Stimulated activated CD8-positive, alpha-beta memory T cell treated with anti-CD3 and anti-CD28 coated beads, Interleukin-15, amount 100 ng/mL, for 4 hours (primary cell): ENCODE measurements at places on chromosomes 4 and X.

GRCh38 chr4:108919226-108919893, 156.5 kb upstream of the ETNPPL start:
- DNase-seq: no peak

DNA sequence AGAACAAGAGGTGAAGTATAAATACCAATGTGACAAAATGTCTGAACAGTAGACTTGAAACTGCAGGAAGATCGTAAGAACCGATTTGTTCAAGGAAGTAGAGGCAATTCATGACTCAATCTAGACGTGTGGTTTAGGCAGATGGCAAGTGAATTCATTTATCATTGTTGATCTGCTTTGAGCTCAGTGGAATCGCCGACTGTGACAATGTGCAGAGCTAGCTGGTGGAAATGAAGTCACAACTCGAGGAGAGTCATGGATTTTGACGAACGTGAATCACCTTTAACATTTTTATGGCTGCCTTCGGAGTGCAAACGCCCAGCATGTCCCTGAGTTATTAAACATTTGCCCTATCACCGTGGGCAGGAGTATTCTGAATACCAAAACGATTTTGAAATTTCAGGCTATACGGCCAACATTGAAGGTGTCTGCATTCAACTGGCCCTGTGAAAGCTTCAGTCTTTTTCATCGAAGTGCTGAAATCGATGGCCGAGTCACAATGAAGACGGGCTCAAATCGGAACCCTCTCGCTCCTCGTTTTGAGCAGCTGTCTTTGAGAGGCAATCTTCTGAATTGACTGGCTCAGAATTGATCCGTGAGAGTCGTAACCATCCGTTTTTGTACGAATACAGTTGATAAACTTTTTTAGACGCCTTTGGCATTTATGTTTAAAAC, 689 bp upstream of the OGT start:
- DNase-seq: peak; percentile 38

DNA sequence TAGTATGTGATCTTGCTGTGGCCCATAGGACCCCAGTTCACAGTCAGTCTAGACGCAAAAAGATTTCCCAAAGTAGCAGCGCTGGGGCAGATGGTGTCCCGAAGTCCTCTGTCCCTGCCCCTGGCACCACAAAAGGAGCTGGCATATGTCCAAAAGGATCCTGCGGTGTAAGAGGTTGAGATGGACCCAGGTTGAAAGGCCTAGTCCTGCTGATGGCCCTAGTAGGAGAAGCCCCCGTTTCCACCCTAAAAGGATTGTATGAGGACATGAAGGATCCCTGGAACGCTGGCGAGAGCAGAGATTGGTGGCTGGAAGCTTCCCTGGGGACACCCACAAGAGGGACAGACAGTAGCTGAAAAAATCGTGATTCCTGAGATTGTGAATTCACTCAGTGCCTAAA, 58.0 kb upstream of the DCAF8L1 start:
- no peak for DNase-seq

DNA sequence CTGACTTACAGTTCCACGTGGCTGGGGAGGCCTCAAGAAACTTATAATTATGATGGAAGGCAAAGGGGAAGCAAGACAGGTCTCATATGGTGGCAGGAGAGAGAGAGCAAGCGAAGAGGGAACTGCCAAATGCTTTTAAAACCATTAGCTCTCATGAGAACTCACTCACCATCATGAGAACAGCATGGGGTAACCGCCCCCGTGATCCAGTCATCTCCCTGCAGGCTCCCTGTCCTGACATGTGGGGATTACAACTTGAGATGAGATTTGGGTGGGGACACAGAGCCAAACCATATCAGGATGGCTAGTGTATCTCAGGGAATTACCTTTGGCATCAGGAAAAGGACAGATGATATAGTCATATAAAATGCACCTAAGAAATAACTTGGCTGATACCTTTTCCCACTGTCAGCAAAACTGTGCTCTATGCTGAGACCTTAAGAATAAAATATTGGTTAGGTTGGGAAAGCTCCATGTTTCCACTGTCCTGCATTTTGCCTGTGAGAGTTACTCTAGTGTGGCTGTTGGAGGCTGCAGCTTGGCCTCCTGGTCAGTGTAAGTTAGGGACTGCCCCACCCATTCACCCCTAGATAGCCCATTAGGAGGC, 110.3 kb downstream of the UCHL1 start:
- DNase-seq: no peak

DNA sequence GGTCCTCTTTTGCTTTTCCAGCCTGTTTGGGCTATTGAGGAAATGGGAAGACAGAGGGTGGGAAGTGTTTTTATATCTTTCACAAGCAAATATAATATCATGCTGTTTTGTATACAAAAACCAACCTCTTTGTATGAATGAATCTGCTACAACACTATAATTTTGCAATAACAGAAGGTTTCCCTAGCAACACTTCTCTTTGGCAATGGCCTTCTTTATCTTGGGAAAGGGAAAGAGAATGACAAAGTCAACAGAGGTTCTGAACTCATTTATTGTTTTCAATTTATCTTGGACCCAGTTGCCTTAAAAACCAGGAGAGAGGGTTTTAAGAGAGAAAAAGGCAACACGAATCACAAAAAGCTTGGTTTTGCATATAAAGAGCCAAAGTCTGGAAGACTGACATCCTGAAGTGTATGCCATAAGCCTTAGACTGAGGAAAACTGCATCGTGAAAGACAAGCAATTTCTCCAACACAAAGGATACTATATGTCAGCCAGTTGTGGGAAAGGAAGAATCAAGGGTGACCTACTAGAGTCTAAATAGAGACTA, 121.8 kb upstream of the FAM241A start:
- DNase-seq: no peak

DNA sequence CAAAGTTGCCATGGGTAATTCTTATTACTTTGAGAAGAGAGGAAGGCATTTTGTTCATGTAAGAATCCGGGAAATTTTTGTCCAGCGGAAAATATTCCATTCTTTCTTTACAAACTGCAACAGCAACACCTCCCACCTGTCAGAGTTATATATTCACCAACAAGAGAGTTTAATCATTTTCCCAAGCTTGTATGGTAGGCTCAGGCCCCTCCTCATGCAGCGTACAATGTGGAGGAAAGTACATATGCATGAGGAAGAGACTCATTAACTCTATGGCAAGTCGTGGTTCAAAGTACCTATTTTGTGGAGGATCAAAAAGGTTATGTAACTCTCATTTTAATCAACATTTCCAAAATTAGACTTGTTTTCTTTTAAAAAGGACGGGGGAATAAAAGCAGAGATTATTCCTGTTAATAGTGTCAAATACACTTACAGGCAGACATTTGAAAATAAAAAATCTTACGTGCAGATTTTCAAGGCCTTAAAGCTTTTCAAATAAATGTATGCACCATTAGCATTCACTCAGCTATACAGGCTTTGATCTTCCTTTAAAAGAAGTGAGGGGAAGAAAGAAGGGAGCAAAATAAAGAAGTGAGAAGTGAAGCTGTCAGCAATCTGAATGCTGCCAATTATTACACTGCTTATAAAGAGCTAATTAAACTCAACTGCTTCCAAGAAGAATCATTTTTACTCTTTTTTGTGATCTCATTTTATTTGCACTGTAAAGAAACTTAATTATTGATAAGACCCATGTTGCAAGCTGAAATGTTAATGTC, 204.8 kb downstream of the FAT4 start:
- DNase-seq: no peak

GRCh38 chrX:49949961-49950360, 27.6 kb downstream of the CLCN5 start:
- DNase-seq: no peak

GRCh38 chr4:81594490-81595159, 122.9 kb upstream of the RASGEF1B start:
- no peak for DNase-seq

DNA sequence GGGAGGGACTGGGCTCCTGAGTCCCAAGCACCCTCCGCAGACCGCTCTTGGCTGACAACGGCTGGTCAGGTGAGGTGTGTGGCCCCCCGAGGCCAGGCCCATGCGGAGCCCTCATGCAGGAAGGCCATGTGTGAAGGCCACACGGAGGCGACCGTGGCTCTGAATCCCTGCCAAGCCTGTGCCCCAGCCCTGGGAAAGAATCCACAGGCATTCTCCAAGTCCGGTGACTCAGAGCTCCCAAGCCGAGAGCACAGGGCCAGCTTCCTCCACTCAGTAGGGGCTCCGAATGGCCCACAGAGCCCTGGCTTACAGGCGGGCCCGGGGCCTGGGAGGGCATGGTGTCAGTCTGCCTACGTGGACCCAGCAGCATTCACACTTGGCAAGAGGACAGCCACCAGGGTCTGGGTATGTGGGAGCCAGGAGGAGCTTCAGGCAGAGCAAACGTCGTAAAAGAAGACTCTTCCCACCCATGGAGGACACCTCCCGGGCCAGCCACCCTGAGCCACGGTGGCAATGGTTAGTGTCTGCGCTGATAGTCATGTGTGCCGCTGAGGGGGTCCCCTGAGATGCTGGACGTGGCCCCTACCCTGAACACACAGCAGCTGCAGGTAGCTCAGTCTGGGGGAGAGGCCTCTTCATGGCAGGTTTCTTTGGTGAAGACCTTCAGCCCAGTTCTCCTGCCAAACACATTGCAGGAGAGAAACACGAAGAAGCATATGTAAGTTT, 105.7 kb downstream of the PSAPL1 start:
- DNase-seq: no peak

- no peak for DNase-seq
These were observed 44.8 kb upstream of the CDKN2AIP start for GRCh38 chr4:183399616-183400015.

GRCh38 chrX:47563801-47564315, 2.9 kb downstream of the ARAF start:
- DNase-seq: no peak

GRCh38 chrX:13666836-13667235, 13.9 kb downstream of the TCEANC start:
- no peak for DNase-seq

DNA sequence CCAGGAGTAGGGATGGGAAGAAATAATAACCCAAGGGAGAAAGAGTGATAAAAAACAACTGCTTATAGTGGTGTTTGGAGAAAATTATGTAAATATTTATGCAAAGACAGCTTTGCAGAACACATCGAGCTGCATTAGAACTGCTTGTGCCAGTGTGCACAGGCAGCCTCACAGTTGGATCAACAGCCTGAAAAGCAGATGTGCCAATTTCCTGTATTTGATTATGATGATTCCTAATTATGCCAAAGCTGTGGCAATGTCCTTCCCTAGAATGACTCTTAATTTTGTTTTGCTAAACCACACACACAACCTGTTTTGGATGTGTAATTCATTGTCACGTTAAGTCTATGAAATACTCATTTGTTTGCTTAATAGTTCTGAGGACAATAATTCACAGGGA, 30.6 kb upstream of the ANTXR2 start:
- DNase-seq: no peak

DNA sequence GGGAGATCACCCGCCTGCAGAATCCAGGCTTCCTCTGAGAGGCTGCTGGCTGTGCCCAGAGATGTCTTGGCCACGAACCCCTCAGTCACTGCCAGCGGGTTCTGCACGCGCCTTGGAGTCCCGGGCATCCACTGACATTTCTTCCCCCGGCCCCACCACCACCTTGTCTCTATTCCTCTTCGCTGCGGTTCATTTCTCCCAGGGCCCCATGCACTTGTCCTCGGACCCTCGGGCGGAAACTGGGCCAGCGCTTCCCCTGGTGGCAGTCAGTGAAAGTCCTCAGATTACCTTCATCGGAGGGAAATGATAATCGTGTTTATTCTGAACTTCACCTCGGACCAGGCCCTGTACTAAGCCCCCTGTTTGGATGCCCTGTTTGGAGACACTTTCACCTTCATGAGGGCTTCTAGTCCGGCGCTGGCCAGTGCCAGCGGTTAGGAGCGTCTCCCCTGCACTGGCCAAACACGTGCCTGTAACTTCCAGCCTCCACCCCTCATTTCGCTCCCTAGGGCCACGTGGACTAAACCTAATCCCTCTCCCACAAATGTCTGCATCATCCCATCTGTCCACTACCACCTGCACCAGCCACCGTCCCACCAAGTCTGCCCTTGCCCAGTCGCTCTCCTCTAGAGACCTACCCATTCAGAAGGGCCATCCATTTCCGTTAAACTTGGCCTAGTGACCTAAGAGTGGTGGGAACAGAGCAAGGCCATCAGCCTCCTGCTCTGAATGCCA, 82.0 kb downstream of the DCTD start:
- no peak for DNase-seq

DNA sequence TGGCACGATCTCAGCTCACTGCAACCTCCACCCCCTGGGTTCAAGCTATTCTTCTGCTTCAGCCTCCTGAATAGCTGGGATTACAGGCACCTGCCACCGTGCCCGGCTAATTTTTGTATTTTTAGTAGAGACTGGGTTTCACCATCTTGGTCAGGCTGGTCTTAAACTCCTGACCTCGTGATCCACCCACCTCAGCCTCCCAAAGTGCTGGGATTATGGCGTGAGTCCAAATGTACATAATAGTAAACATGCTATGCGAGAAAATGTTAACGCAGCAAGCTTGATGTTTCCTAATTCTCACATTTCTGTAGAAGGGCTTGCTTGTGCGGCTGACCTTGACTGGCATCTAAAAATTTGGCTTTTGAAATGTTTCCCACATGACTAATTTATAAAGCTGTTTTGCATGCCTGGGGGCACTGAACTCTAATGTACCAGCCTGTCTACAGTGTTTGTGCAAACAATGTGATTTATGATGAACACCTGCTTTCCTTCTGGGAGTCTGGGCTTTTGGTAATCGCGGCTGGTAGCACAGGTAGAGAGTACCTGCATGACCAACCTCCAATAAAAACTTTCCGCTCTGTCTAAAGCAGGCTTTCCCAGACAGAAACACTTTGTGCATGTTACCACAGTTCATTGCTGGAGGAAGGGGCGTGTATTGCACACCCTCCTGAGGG, 216.8 kb downstream of the IL15 start:
- DNase-seq: no peak

- DNase-seq: no peak
These were observed 145.4 kb upstream of the MAP3K15 start for GRCh38 chrX:19660604-19661255.

GRCh38 chr4:109029987-109030386, 267.1 kb upstream of the ETNPPL start:
- no peak for DNase-seq

DNA sequence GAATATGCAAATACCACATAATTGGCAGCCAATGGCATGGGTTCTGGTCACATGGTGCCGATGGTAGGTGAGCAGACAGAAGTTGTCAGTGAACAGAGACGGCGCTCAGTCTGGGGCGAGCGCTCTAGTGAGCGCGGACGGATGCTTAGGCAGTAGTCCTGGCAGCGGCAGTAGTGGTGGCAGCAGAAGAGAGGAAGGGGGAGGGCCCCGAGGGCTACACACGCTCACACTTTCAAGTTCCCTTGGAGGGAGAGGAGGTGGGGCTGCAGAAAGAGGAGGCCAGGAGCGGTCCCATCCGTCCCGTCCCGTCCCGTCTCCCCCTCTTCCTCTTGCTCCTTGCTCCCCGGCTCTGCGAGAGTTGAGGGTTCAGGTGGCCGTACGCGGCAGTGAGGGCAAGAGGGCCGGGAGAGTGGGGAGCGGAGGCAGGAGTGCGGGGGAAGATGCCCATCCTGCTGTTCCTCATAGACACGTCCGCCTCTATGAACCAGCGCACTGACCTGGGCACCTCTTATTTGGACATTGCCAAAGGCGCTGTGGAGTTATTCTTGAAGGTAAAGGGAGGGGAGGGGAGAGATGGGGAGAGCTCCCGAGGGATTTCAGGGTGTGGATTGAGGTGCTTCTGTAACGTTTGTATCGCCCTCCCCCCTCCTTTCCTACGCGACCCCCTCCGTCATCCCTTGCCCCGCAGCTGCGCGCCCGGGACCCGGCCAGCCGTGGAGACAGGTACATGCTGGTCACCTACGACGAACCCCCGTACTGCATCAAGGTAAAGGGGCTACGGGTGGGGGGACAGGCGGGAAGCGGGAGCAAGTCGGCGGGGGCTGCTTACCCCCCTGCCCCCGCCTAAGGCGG, at the start of gene INTS6L:
INTS6L (plus strand) TSS at position 108 of the 852 bp plus-strand sequence; CDS start at position 441, 333 bp downstream.
- peak; percentile 63 for DNase-seq
